NCI-H524 (cell line): ENCODE measurements at places on chromosomes 3 and 15.

DNA sequence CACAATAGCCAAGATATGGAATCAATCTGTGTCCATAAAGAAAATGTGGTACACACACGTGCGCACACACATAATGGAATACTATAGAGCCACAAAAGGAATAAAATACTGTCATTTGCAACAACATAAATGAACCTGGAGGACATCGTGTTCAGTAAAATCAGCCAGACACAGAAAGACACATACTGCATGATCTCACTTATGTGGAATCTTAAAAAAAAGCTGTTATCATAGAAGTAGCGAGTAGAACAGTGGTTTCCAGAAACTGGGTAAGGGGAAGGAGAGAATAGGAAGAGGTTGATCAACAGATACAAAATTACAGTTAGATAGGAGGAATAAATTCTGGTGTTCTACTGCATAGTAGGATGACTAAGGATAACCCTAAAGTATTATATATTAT, 11.1 kb downstream of the ATOSA start:
- DNase-seq = no peak

DNA sequence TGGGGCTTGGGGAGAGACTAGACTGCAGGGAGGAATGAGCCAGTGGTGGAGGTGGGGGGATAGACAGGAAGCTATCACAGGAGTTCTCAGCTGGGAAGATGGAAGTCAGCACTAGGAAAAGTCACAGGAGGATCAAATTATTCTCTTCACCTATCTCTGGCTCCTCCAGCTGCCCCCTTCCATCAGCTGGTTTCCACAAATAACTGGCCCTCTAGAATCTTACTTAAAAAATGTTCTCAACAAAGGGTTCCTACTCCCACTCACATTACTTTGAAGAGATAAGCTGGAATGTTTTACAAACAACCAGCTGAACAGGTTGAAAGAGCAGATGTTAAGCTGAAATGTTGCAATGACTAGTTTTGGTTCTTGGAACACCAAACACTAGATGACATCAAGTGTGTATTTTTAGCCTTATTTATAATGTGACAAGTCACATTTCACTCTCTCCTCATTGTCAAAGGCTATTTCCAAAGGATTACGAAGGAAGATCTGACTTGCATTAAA, 102.7 kb upstream of the AADACL2 start:
- no peak for DNase-seq

DNA sequence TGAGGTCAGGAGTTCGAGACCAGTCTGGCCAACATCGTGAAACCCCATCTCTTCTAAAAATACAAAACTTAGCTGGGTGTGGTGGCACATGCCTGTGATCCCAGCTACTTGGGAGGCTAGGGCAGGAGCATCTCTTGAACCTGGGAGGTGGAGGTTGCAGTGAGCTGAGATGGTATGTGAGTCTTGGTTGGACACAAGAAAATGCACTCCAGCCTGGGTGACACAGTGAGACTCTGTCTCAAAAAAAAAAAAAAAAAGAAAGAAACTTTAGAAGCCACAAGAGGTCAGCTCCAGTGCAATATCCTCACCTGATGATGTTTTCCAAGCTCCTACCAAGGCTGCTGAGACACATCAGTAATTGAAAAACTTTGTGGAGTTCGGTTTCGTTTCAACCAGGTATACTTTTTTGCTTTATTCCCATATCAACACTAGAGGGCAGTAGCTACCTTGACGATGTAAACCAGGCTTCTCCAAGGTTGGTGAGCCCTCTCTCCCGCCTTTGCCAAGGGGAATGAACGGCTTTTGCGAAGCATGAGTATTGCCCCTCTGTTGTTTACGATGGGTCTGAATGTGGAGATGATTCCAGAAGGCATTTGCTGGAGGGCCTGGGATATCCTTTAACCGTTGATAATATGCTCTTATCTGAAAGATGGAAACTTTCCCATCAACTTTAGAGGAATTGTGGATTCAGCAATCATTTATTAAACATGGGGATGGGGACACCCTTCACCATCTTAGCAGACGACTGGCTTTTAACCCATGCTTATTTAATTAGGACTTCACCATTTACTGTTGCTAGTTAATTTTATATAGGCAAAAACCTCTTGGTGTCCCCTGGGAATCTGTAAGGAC, 202.8 kb downstream of the SV2B start:
- peak; percentile 68 for DNase-seq

DNA sequence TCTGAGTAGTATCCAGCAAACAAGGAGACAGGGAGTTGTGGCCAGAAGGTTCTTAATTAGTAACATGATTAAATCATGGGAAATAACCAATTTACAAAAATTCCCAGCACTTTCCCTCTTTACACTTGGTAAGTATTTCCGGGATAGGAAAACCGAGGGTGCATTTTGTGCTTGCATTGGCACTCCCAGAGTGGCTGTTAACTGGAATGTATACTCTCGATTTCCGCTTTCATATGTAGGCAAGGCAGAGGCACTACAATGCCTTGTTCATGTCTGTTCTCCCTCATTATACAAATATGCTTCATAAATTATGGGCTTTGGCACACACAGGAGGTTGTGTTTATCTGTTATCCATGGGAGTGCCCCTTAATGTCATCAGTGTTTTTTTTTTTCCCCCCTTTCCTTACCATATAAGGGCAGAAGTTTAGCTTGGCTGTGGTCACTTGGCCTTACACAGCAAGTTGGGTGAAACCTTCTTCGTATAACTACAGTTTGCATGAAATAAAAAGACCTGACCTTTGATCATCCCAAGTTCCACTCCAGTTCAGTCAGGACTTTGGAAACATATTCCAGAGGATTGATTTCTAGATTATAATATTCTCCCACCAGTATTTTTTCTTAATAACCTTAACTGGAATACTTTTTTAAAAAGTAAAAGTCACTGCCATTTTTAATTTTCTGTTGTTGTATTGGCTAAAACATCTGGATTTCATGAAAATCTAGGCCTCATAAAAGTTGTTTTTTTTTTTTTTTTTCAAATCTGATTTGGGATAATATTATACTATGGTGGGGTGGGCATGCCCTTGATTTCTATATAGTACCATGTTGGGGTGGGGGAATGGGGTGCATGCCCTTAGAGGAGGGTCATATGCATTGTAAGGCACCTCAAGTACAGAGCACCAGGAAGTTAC, 8.9 kb downstream of the TPM1 start:
- no peak for DNase-seq

DNA sequence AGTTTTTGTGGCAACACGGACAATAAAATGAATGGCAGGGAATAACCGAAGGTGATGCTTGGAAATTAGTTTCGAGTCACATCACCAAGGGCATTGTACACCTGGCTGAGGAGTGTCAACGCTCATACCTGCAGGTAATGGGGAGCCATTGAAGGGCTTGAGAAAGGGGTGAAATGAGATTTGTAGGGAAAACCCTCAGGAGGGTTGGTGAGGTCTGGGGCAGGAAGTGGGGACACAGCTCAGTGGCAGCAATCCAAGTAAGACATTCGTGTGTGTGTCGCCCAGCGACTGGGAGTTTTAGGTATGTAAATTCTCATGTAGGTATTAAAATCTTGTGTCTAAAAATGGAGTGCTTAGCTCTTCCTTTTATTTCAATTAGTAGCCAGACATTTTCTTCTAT, 14.3 kb downstream of the PARP14 start:
- no peak for DNase-seq

DNA sequence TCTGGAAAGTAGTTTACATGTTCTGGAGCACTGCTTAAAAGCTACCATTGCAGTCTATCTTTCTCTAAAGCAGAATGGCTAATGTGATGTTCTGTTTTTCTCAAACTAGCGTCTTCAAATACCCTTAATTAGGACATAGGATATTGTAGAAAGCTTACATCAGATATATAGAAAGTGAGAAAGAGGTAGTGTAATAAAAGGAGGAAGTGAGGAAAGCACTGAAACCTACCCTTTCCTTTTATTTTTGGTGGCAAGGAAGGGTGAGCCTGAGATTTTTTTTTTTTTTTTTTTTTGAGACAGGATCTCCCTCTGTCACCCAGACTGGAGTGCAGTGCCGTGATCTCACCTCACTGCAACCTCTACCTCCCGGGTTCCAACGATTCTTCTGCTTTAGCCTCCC, 9.4 kb downstream of the SENP2 start:
- DNase-seq = no peak

DNA sequence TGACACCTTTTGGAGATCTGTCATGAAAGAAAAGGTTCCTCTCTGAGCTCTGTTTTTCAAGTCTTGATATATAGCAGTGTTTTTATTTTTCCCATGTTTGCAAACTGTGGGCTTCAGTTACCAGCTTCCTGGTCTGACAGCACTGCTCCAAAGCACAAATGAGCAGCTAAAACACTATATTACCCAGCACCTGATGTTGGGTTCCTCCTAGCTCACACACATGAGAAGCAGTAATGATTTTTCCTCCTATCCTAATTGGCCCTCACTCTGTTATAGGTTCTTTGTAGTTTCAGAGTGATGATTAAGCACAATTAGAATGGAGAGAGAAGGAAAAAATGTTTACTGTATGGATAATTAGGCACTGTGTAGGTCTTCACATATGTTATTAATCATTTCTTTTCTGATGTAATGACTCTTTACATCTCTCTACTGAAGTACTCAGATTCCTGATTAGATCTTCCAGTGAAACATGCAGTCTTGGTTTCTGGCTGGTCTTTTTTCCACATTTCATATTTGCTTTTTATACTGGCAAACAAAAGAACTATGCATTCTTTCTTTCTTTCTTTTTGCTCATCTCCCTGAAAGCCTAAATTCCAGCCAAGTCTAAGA, 939.7 kb downstream of the NSUN3 start:
- DNase-seq = no peak

DNA sequence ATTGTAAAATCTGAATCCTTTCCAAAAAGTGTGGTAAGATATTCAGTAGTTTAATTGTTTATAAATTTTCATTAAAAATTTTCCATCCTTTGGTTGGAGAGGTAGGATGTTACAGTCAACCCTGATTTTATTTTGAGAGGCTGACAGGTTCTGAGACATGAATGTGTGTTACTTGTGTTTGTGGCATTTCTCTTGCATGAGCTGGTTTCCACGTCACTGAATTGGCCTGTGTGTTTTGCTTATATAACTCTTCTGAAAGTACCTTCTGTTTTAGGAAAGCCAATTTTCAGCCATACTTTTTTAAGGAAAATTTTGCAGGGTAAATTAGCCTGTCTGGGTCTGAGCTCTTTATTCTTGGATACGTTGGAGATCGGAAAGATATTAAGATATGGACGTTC, 30.7 kb downstream of the PXYLP1 start:
- DNase-seq = no peak

GRCh38 chr15:96290679-96291078, 39.8 kb upstream of the NR2F2 start:
- DNase-seq = no peak

DNA sequence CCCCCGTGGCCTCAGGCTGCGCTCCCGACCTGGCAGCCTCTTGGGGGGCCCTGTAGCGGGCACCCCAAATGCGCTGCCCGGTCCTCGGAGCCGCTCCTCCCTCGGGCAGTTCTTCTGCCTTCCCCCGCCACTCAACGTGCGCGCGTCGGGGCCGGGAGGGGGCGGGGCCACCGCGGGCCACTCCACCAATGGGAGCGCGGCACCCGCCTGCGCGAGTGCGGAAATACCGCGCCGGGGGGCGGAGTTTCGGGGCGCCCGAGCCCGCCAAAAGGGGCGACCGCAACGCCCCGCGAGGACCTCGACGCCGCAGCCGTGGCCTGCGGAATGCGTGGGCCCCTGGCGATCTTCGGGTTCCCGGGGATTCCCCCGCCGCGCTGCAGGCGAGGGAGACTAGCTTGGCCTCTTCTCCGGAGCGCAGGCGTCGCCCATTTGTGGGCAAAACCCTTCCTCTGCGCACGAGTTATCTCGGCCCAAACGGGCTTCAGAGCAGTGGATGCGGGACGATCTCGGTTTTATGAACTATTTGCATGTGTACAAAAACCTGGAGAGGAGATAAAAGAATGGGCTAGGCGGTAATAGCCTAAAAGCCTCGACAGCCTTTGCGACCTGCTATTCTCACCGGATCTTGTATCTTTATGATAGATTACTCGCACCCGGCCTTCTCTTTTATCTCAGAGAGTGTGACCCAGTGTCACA, at the start of gene TASOR:
TSS of gene TASOR (minus strand) at position 144 of the 696 bp plus-strand sequence. CDS start 259 bp downstream, outside the sequence.
- peak; percentile 72 for DNase-seq
